ENCODE measurements at places on chromosomes 4 and X.

- no peak for DNase-seq
Measured at GRCh38 chr4:89681219-89681618, 155.7 kb downstream of the SNCA start.

DNA sequence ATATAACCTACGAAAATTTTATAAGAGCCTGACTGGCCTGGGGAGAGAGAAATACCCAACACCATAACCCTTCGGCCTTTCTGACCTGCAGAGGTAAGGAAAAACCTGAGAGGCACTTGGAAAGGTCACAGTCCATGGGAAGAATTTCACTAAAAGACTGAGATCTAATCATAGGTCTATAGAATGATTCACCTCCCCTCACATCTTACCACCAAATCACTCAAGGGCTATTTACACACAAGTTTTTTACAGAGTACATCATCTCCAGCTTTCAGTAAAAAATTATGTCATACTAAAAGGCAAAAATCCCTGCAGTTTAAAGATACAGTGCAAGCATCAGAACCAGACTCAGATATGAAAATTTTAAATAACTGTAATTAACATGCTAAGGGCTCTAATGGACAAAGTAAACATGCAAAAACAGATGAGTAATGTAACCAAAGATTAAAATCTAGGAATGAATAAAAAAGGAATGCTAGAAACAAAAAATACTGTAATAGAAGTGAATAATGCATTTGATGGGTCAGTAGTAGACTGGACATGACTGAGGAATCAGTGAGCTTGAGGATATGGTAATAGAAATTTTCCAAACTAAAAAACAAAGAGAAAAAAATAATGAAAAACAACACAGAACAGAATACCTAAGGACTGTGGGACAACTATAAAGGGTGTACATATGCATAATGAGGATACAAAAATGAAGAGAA is 32.1 kb upstream of the SLC16A2 start:
- no peak for DNase-seq

DNA sequence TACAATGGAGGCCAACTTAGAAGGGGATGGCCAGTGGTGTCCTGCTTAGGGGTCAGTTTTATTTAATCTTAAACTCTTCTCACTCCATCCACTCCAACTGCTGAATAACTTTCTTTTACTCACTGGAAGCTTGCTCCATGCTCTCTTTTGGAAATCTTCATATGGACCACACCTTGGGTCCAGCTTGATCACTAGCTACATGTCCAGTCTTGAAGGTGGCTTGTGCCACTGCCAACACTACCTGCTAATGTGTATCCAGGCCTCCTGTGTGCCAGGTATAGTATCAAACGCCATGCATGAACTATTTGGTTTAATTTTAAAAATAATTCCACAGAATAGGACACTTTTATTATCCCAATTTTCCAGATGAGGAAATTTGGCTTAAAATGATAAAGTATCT is 37.0 kb upstream of the KDR start:
- DNase-seq, result no peak

DNA sequence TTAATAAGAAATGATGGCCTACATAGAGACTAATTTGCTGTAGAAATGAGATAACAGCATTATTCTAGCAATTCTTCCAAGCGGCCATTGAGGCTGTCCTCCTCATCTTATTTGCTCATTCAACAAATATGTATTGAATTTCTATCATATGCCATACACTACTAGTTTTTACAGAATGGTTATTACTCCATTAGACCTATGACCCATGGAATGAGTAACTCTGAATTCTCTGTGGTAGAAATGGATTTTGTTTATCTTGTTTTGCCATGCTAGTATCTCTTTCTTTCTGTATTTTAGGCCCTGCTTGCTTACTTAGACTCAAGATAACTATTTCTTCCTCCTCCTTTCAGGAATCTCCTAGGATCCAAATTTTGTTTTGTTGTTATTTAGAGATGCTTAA is 103.5 kb downstream of the RPA4 start:
- no peak for DNase-seq

- DNase-seq, result no peak
Measured at GRCh38 chr4:110106931-110107296, 91.5 kb downstream of the ELOVL6 start.

- no peak for DNase-seq
Measured at GRCh38 chr4:69882150-69882549, 22.2 kb upstream of the SULT1E1 start.

DNA sequence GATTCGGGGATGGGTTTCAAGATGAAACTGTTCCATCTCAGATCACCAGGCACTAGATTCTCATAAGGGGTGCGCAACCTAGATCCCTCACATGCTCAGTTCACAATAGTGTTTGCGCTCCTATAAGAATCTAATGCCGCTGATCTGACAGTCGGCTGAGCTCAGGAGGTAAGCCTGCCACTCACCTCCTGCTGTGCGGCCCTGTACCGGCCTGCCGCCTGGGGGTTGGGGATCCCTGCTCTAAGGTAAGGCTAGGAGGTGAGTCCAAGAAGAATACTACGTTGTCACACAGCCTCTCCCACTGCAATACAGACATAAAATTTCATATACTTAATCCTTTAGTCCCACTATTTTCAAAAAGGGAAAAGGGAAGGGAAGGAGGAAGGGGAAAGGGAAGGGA is 213.4 kb upstream of the HCCS start:
- DNase-seq, result no peak

GRCh38 chrX:110188701-110189558 is 129.0 kb downstream of the AMMECR1 start:
- DNase-seq, result no peak

DNA sequence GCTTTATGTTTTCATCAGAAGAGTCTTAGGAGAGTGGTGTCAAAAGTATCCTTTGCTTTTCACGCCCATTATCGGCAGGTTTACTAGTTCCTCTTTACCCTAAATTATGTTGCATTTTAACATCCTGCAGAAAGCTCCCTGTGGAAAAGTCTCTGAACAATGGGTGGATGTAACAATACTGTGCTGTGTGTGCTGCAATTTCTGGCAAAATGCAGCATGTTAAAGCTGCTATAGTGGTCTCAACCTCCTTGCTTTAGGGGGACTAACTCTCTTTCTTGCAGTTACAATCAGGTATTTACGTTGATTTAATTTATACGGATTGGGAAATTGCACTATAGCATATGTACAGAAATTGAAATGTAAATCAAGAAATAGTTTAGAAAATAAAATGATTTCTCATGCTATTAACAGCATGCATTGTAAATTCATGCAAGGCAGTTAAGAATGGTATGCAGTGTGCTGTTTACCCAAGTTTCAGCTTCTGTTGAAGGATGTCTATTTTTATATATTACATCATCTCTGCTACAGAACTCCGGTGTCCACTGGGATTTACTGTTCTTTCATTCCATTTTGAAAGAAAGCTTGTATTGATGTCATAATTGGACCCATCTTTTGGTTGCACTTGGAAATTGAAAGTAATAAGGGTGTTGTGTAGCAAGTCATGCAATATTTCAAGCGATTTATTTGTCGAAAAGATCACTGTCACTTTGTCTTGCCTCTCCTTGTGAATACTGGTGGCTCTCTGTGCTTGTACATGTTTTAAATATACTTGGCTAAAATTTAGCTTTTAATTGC is 145.7 kb downstream of the RAPGEF2 start:
- DNase-seq, result no peak

DNA sequence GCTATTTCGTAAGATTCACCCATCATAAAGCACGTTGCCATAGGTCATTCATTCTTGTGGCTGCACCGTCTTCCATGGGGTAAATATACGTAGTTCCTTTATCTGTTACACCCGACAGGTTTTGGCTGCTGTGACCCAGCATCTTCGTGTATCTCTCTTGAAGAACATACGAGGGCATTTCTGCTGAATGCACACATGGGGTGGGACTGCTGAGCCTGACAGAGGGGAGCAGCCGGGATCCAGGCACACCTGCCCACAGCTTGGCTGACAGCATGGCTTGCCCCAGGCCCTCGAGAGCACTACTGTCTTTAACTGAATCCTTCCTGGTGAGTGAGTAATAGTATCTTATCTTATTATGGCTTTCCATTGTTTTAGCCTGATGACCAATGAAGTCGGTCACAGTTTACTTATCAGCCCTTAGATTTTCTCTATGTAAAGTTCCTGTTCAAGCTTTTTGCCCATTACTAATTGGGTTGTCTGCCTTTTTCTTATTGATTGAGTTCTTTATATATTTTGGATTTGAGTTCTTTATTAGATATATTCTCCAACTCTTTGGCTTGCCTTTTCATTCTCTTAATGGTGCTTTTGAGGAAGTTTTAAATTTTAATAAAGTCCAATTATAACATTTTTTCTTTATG is 45.0 kb upstream of the MXD4 start:
- no peak for DNase-seq

- no peak for DNase-seq
Measured at GRCh38 chr4:8129136-8129535, 29.5 kb downstream of the ABLIM2 start.

DNA sequence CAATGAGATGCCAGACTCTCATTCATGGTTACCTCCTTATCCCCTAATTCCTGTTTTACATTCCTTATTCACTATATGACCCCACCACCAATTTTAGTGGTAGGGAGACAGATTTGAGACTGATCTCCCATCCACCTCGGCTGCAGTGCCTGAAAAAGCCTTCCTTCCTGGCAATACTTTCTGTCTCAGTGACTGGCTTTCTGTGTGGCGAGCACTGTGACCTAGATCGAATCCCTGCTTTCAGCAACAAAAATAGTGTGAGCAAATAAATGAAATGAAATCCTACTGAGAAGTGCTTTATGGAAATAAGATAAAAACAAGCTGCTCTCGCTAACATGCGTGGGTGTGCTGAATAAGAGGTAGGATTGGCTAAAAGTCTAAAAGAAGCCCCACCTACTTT is 165.3 kb downstream of the GPM6A start:
- DNase-seq, result no peak

- no peak for DNase-seq
Measured at GRCh38 chr4:84647312-84647884, 64.5 kb downstream of the CDS1 start.

- DNase-seq, result no peak
Measured at GRCh38 chr4:5338531-5338930, 287.3 kb downstream of the STK32B start.

DNA sequence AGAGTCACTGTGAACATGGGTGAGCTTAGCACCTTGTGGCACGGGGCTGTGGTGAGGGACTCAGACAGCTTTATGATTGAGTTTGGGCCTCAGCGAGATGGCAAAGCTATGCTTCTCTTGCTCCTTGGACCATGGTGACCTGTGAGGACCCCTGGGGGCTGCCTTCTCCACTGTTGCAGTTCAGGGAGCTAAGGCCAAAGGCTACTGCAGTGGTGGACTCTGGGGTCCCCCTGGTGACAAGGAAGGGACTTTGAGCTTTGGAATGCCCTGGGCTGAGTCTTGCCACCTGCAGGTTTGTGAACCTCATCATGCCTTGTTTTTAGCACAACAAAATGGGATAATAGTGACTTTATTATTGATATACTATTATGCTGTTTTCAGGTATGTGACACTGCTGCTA is 36.5 kb downstream of the TBL1X start:
- no peak for DNase-seq

DNA sequence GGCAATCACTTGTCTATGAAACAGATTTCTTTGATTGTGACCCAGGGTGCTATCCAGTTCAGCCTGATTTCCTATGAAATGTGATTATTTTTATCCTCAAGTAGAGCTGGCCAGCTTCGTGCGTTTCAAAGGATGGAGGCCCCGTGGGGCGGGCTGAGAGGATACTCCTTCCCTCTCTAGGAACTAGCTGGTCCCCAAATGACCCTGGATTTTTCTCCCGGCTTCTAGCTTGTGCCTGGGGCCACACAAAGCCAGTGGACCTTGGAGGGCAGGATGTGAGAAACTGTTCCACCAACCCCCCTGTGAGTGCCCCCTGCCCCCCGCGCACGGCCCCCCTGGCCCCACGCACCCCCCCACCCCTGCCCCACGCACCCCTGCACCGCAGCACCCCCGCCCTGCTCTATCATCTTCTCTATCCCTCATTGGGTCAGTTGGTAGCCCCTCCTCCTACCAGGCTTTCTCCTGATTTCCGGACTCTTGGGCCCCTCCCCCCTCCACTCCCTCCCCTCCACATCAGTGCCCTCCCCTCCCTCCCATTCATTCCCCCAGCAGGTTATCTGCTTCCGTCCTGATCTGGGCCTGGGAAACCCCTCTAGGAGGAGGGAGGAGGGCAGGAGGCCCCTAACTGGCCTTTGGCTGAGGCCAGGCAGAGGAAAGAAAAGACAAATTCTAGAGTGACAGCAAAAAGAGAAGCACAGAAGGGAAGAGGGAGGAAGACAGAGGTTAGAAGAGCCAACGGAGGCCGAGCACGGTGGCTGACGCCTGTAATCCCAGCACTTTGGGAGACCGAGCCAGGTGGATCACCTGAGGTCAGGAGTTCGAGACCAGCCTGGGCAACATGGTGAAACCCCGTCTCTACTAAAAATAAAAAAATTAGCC is 3.3 kb downstream of the XPNPEP2 start:
- no peak for DNase-seq

- DNase-seq, result no peak
Measured at GRCh38 chr4:69813628-69814027, 46.3 kb downstream of the SULT1E1 start.

DNA sequence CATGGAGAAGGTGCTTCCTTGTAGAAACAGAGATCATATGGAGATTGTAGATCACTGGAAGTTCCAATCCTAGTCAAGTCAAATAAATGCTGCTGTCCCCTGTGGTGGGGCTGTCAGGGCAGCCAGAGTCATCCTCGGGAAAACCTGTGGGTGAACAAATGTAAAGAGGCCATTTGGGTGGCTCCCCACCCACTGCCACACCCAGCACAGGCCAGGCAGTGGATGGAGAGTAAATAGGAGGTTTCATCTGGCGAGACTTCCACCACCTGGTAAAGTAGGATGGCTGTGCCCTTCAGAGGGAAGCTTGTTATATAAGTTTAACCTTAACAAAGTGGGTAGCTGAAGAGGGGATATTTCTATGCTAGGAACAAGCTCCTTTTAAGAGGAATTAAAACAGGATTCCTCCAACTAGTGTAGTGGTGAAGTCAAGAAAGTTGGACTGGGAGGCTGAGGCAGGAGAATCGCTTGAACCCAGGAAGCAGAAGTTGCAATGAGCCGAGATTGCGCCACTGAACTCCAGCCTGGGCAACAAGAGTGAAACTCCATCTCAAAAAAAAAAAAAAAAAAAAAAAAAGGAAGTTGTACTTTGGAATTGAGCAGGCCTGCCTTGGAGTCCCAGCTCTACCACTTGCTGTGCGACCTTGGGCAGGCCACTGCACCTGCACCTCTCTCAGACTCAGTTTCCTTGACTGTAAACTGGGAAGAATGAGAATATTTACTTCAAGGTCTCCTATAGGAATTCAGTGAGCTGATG is 273.7 kb downstream of the PTTG2 start:
- no peak for DNase-seq

GRCh38 chrX:154366666-154367055 is 7.8 kb downstream of the FLNA start:
- DNase-seq, result no peak

- DNase-seq, result no peak
Measured at GRCh38 chr4:48262926-48263325, 6.7 kb downstream of the TEC start.
